ENCODE measurements at places on chromosomes 1 and 21.
A peak's percentile ranks its signal among the peaks of the same experiment; 100 is the strongest.

DNA sequence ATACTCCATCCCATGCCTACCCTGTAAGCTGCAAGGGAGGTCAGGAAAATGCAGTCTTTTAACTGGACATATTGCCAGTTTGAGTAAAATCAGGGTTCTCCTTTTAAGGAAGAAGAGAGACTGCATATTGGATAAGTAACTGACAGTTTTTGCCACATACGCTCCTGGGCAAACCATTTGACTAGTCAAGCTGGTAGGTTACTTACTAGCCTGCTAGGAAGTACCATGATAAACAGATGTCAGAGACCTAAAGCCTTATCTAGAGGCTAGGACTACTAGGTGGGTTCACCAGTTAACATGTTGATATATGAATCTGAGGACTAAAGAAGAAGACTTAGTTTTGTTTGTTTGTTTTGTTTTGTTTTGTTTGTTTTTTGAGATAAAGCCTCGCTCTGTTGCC is 33.5 kb downstream of the EEIG2 start:
- no peak for DNase-seq

- no peak for DNase-seq
Observed at GRCh38 chr1:9904596-9904995, 5.5 kb downstream of the CTNNBIP1 start.

DNA sequence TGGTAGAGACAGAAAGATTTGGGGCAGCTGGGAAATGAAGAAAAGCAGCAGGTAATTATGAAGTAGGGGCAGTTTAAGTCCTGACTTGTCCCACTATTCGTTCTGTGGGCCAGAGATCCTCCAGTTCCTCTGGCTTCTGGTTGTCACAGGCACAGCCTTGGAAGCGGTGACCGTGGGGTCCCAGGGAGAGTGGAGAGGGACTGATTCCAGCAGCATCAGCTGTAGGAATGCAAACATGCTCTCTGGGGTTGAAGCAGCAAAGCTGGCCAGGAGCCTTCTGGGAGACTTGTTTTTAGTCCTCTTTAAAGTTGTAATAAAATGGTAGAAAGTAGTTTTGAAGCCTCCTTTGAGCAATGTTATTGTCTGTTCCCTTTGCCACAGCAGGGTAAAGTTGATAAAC is 488.0 kb downstream of the LMO4 start:
- DNase-seq: no peak

GRCh38 chr1:41526956-41527561 is 42.6 kb upstream of the EDN2 start:
- no peak for DNase-seq

- DNase-seq: no peak
Observed at GRCh38 chr1:27505420-27505680, 15.4 kb upstream of the WASF2 start.

GRCh38 chr1:83102630-83103071 is 896.3 kb downstream of the TTLL7 start:
- no peak for DNase-seq

DNA sequence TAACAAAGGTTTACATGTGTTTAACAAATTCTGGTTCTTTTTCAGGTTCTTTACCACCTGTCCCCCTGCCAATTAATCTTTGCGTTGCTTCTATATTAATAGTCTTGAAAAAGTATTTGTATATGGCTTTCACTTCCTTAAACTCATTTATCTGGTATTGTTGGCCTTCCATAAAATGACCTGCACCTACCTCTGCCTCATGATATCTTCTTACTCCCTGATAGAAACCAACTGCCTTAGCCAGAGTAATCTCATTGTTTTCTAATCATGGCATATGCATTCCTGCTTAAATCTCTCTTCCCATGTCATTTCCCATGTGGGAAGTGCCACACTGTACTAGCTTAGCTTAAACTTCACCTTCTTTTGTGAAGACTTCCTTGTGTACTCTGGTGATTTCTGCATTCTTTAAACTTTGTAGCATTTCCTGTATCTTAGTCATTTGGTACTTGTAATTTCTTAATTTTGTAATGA is 8.7 kb downstream of the SMG7 start:
- no peak for DNase-seq

- no peak for DNase-seq
Observed at GRCh38 chr1:201885531-201886075, 3.1 kb upstream of the SHISA4 start.

- no peak for DNase-seq
Observed at GRCh38 chr1:109281680-109282496, 1.1 kb downstream of the PSRC1 start.

- DNase-seq: no peak
Observed at GRCh38 chr1:203632941-203633340, 6.3 kb downstream of the ATP2B4 start.

DNA sequence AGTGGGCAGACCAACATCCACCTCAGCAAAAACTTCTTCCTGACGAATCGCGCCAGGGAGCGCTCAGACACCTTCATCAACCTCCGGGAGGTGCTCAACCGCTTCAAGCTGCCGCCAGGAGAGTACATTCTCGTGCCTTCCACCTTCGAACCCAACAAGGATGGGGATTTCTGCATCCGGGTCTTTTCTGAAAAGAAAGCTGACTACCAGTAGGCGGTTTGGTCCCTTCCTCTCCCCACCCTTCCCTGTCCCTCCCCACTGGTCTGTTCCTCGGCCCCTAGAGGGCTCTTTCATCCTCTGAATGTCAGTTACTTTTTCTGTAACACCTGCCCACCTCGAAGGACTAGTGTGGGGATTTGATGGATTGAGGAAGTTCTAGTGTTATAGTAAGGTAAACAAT is 46.9 kb downstream of the CAPN2 start:
- DNase-seq: no peak

- no peak for DNase-seq
Observed at GRCh38 chr1:66546047-66546810, 12.3 kb downstream of the SGIP1 start.

DNA sequence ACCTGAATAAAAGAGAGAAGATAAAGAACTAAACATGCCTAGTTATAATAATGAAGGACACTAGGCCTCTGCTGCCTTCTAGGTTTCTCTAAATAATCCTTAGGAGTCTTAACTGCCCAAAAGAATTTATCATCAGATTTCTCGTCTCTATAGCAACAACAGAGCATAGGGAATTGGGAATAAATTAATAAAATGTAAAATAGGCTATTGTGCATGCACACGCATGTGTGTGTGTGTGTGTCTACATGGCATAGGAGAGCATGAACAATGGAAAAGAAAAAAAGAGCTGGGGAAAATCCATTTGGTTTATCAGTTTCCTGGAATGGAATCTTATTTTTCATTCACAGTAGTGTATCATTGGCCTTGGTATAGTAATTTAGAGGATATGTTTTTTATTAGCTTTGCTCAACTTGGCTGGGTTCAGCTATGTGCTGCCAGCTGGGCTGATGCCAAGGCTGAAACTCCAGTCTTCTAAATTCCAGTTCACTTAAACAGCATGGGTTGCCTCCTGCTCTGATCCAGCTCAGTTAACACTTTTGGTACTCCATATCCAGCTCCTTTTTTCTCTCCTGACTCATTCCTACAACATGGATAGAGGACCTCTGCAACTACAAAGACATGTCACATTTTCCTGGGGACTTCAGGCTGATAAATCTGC is 80.6 kb upstream of the SLFNL1 start:
- no peak for DNase-seq

DNA sequence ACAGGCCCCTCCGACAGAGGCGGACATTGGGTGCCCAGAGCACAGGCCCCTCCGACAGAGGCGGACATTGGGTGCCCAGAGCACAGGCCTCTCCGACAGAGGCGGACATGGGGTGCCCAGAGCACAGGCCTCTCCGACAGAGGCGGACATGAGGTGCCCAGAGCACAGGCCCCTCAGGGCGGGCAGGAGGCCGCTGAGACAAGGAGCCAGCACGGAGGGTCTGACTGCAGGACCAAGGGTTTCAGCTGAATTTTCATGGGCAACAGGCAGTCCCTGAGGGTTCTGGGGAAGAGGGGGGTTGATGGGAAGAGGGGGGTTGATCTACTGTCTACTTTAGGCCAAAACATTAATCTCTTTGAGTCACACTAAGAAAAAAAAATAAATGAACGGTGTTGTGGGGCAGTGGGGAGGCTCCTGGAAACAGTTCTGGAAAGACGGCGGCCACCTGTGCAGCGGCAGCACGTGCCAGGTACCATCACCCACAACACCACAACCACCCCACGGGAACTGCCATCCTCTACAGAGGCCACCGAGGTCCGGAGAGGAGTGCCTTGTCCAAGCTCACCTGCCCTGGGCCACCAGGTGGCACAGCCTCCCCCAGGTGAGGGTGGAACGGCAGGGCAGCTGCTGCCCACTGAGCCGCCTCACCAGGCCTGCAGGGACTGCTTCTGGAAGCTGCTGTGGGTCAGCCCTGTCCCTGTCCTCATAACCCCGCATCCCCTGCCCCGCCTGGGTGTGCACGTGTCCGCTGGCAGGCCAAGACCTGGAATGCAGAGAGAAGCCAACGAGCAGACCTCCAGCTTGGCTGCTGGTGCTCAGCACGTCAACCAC is 20.5 kb downstream of the PRDM15 start:
- DNase-seq: no peak

- DNase-seq: peak; percentile 43
Observed at GRCh38 chr21:35528116-35529042, 479.3 kb upstream of the RUNX1 start.

GRCh38 chr1:240888039-240888786 is 276.3 kb upstream of the GREM2 start:
- DNase-seq: no peak

- DNase-seq: no peak
Observed at GRCh38 chr1:167227934-167228378, 7.3 kb downstream of the POU2F1 start.

DNA sequence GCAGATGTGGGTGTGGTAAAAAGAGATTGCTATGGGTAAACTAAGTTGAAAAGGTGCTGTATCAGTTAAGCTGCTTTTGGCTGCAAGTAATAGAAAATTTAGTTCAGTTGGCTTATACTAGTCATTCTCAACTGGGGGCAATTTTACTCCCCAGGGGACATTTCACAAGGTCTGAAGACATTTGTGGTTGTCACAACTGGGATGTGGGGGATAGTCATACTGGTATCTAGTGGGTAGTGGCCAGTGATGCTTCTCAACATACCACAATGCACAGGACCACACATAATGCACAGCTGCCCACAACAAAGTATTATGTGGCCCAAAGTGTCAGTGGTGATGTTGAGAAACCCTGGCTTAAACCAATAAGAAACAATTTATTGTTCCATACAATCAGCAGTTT is 31.4 kb downstream of the SERTAD4 start:
- no peak for DNase-seq

DNA sequence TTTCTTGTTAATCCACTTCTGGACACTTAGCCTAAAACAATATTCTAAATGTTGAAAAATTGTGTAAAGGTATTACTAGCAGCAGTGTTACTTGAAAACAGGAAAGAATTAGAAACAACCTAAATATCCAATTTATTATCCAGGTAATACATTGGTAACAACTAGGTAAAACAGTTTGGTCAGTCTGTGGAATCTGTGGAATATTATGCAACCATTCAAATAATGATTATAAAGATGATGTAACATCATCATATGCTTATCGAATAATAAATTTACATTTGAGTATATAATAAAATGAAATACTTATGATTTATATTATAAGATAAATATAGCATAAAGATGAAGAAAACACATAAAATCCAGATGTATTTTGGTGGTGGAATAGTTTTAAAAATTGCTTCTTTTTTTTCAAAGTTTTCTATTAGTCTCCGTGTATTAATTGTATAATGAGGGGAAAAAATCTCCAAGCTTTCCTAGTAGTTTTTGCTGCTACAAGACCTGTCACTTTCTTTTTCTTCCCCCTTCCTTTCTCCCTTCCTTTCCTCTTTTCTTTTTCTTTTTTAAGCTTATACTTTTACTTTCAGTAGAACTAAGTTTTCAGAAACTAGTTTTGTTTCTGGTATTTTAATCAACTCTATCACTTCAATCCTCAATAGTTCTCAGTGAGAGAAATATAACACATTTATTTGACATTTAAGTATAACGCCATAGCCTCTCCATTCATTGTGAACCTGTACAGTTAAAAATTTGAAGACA is 197.8 kb upstream of the HMCN1 start:
- no peak for DNase-seq

GRCh38 chr1:64315402-64315801 is 112.0 kb downstream of the UBE2U start:
- no peak for DNase-seq

DNA sequence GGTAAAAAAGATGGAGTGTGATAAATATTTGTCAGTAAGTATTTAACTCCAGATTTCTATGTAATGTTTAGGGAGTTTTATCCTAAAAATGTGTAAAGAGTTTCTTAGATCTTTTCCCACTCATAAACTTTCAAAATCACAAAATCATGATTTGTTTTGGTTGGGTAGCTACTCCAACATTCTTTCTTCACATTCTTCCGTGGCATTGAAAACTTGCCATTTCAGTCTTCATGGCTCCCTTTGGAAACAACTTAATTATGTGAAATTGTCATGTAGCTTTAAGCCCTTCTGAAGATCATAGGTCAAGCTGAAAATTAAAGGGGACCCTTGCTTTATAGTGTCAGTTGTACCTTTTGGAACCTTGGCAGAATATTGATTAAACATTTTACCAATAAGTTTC is 73.2 kb downstream of the ADGRL2 start:
- DNase-seq: no peak

DNA sequence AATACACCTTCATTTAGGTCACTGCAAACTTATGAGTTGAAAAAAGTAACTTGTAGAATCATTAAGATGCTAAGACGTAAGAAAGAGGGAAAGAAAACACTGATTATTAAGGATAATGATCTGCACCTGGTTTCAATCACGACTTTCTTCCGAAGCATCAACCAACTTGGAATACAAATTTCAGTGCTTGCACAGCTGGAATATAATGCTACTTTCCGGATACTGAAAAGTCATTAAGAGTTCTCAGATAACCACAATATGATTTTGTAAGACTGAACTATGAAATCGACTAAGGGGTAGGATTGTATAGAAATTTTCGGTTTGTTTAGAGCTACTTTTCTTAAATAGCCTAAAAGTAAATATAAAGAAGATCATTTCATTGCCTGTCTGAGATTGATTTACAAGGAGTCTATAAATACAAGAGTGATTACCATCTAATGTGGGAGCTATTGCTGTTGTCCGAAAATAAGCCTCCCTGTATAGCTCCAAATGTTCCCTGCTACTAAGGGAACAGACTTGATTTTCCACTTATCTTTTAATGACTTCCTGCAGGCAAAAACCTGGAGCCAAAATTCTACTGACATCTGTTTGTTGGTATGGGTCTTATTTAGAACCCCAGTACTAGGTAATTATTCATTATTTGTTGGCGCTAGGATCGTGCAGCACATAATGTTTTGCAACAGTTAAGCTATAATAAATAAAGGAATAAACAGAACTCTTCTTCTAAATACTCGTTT is 673.3 kb downstream of the KCNT2 start:
- no peak for DNase-seq

- DNase-seq: no peak
Observed at GRCh38 chr1:201754353-201754752, 74.6 kb upstream of the IPO9 start.

DNA sequence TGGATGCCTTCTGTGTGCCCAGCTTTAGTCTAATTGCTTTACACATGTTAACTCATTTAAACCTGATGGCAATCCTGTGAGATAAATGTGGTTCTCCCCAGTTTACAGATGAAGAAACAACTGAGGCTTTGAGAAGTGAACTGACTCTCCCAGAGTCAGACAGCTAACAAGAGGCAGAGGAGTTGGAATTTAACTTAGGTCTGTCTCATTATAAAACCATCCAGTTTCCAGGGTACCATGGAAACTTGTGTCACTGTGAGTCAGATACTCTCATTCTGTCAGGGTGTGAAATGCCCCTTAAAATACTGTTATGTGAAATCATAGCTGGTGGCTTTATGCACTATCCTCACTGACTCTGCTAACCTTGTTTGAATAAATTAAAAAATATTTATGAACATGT is 206.6 kb downstream of the PBX1 start:
- no peak for DNase-seq
